ENCODE measurements at places on chromosomes 1 and 21.

GRCh38 chr1:204493145-204493983 lies 1.2 kb downstream of the PIK3C2B start:
- DNase-seq: no peak

DNA sequence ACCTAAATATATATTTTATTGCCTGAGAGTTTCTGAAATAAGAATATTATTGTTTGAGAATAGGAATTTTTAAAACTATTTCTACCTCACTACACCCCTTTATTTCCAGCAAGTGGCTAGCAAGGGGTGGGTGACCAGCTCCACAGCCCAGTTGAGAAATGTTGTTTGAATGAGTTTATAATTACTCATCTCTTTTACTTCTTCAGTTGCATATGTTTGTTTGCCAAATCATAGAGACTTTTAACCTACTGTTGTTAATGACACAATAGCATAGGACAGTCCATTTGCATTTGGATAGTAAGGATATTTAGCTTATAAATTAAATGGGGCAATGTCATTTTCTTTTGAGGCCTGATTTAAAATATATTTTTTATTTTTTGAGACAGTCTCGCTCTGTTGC lies 127.8 kb downstream of the NRDC start:
- no peak for DNase-seq

DNA sequence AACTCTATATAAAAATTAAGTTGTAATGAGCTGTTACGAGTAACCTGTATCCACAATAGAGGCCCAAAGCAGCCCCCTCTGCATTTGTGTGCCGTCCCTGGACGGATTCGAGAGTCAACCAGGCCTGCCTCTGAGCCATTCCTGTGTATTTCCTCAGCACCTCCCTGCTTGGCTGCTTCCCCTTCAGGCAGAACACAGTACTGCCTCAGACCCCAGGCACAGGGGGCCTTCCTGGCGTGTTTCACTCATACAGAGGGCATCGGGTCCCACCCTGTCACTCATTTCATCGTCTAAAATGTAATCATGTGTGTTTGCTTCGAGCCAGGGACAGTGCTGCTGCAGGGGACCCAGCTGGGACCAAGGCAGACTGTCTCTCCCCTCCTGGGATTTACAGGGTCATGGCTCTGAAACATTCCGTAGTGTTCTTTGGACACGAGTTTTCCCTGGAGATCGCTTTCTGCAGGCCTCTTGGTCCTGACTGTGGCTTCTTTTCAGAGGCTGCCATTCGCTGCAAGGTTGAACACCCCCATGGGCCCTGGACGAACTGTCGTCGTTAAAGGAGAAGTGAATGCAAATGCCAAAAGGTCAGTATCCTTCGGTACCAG lies 19.4 kb downstream of the LGALS8 start:
- DNase-seq: no peak

- DNase-seq: no peak
Measured at GRCh38 chr1:209643285-209644020, 8.8 kb downstream of the LAMB3 start.

DNA sequence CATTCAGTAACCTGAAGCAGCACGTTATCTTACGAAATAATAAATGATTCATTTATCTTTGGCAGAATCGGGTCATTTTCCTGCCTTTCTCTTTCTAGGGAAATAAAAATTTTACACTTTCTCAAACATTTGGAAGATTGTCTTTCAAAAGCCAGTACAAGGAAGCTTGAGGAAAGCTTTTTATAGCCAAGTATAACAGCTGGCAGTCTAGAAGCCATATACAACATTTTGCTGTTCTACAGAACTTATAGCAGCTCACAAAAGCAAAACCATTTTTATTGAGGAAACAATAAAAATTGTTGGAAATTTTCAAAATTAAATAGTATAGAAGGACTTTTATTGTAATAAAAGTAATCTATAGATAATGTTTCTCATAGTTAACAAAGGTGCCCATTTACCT lies 448.6 kb downstream of the SMYD3 start:
- DNase-seq: no peak

DNA sequence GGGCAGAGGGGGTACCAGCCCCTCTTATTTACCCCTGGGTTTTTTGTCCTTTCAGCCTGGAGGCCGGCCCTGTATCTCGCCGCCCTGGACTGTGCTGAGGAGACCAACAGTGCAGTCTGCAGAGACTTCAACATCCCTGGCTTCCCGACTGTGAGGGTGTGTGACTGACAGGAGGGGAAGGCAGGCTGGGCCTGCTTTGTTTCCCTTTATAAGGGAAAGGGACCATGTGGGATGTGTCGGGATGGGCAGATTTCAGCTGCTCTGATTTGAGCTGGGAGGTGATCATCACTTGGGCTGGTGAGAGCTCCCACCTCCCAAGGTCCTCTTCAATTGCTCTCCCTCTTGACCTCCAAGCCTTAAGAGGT lies 11.7 kb downstream of the QSOX1 start:
- DNase-seq: no peak

DNA sequence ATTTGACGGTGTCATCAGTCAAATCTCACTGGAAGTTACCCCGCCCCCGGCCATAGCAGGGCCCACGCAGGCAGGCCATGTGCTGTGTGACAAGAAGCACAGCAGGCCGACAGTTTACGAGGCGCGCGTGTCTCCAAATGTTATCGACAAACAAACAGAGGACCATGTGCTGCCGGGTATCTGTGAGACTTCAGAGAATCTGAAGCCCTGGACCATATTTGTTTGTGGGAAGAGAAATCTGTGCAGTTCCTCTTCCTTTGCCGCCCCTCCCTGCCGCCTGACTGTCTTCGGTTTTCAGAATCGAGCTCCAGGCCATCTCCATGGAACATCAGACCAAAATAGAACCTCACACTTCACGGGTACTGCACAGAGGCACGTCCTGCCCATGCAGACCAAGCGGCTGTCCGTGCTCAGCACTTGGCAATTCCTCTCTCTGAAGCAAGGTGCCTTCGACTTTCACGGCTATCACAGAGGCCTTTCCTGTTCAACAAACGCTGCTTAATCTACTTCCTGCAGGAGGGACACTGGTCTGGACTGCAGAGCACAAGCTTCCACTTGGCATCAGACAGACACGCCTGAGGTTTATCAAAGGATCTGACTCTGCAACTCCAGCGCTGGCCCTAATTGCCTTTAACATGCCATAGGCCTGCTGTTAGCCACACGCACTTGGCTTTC lies 135.7 kb upstream of the KRTAP19-8 start:
- no peak for DNase-seq

DNA sequence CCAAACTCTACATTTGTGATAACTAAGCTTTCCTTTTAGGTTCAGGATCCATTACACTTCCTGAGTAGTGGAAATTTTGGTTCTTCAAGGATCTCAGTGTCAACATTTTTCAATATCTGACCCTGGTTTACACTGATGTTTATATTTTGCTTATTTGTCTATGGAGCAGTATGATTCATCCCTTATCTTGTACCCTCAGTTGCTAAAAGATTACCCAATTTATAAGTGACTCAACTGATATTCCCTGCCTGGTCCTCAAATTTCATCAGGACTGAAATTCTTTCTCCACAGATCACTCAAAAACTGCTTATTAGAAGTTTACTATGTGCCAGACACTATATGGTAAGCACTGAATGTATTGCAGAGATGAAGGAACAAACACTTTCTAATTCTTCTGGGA lies 139.1 kb upstream of the CHRM3 start:
- peak; percentile 52 for DNase-seq

DNA sequence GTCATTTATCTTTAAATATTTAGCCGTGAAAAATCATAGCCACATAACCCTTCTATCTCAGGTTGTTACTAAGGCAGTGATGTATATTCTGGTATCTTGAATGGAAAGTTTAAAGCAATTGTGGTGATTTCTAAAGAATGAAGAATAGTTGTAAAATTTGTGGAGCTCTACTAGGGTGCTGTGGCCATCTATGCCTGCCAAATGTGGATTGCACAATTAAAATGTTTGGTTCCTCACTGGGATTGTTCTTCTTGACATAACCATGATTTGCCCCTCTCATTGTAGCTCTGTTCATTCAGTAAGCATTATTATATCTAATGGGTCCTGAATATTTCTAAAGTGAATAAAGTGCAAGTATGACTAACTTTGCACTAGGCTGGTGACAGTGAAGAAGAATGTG lies 50.1 kb downstream of the AK4 start:
- no peak for DNase-seq

DNA sequence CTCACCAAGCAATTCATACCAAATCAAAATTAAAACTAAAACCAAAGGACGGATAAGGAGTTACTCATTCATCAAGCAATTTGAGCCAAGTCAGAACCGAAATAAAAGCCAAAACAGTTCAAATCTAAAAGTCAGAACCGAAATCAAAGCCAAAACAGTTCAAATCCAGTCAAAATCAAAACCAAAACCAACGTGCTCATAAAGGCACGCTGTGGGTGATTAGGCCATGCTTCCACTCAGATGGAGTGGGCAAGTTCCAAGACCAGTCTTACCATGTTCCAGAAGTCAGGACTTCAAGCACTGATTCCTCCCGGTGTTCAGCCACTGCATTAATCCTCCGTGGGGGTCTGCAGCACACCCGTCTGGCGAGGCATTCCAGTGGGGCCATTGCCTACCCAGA lies 409.3 kb downstream of the TGFB2 start:
- DNase-seq: no peak

- no peak for DNase-seq
Measured at GRCh38 chr1:169786974-169787373, 7.7 kb downstream of the METTL18 start.

GRCh38 chr1:164092603-164093353 lies 466.2 kb upstream of the PBX1 start:
- DNase-seq: no peak

GRCh38 chr1:158112994-158113758 lies 67.5 kb upstream of the CD1D start:
- peak; percentile 36 for DNase-seq

- no peak for DNase-seq
Measured at GRCh38 chr1:208601561-208601960, 357.4 kb upstream of the PLXNA2 start.

GRCh38 chr1:183883623-183884022 lies 78.7 kb downstream of the RGL1 start:
- DNase-seq: no peak

DNA sequence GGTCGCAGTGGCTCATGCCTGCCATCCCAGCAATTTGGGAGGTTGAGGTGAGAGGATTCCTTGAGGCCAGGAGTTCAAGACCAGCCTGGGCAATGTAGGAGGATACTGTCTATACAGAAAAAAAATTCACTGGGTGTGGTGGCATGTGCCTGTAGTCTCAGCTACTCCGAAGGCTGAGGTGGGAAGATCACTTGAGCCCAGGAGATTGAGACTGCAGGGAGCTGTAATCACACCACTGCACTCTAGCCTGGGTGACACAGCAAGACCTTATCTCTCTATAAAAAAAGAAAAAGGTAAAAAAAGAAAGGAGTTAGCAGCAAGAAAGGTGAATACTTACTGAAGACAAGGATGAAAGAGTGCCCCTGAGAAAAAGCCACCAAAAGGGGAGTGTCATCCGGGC lies 23.7 kb upstream of the BCL10 start:
- DNase-seq: no peak

- no peak for DNase-seq
Measured at GRCh38 chr1:79052829-79053449, 46.4 kb upstream of the ADGRL4 start.
